Stimulated activated CD4-positive, alpha-beta T cell treated with anti-CD3 and anti-CD28 coated beads, Interleukin-4, amount 100 ng/mL, for 4 hours (primary cell): ENCODE measurements at places on chromosomes 12 and 14.

- no peak for DNase-seq
Measured at GRCh38 chr14:82796086-82796485, 1262.4 kb upstream of the SEL1L start.

- DNase-seq: no peak
Measured at GRCh38 chr12:7061138-7061537, 620 bp downstream of the C1S start.

GRCh38 chr14:93720981-93721483, 67.3 kb downstream of the PRIMA1 start:
- no peak for DNase-seq

DNA sequence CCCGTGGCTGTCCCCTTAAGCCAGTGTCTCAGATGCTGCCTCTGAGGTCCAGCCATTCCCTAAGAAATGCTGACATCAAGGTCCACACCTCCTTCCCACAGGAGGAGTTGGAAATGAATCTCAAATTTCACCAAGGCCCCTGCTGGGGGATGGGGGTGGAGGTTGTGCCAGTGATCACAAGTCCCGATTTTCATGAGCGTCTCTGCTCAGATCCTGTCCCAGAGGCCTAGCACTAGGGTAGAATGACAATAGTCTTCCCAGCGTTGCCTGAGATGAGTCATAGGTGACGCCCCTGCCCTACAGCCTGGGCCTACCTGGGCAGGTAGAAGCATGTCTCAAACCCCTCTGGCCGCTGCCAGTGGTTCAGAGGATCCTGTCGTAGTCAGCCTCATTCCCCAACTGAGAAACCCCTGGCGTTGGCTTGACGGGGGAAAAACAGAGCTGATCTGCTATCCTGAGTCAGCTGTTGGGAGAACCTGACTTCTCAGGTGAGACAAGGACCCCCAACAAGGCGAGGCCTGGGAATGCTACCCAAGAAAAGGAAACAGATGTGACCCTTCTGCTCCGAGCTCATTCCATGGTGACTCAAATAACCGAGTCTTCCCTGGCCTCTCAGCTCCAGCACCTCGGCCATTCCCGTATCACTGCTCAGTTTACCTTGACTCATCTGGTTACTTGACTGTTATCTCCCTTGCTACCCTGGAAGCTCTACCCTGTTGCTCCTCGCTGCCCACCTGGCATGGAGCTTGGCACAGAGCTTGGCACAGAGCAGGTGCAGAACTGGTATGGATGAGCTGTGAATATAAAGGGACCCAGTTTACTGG, 21.8 kb upstream of the SPPL3 start:
- DNase-seq: no peak

DNA sequence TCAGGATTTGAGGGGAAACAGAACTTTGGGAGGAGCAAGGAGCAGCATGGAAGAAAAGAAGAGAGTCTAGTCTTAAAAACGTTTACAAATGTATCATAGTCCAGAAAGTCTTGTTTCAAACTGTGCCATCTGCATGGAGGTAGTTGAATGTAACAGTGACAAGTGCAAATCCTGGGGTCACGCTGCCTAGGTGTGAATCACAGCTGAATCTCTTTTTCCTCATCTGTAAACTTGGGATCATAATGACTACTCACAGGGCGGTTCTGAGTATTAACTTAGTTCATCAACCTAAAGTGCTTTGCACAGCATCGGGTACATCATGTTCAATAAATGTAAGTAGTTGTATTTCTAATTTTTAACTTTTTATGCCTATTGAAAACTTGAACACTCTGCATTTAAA, 208.5 kb downstream of the CHST11 start:
- no peak for DNase-seq
